ENCODE measurements at places on chromosomes 1 and 21.

DNA sequence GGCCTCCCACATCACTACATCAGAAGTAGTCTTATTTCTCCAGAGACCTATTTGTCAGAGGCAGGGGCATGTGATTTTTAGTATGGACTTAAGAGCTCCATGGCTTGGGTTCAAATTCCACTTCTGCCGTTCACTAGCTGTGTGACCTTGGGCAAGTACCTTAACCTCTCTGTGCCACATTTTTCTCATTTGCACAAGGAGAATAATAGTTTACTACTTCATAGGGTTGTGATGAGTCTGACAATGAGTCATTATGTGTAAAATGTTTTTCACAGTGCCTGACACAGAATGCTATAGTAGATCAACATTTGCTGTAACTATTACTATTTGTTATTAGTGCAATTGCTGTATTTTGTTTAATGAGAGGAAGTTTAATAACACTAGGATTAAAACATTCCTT is 200.6 kb downstream of the PRDM2 start:
- DNase-seq = no peak

- no peak for DNase-seq
These were observed 7.5 kb upstream of the CAPN9 start for GRCh38 chr1:230739564-230740290.

DNA sequence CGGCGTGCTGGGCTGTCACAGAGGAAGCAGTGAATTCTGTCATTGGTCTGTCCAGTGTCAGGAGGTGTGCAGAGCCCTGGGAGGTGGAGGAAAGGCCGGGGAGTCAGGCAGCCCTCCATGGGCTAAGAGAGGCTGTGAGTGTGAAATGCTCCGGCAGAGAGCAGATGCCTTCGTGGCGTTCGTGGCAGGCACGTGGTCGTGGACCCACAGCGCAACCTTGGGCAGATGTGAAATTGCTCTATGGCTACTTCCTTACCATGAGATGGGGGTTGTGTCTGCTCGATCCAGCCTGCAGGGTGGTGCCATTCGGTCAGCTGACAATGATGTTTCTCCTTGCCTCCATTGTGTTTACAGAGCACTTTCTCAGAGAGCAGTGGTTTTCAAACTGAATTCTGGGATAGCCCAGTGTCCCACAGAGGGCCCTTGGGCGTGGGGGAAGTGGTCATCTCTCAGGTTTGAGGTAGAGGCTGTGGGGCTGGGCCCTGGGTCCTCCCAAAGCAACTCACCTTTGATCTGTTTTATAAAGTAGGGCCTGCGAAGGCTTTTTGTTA is 27.9 kb downstream of the TNFRSF1B start:
- no peak for DNase-seq

DNA sequence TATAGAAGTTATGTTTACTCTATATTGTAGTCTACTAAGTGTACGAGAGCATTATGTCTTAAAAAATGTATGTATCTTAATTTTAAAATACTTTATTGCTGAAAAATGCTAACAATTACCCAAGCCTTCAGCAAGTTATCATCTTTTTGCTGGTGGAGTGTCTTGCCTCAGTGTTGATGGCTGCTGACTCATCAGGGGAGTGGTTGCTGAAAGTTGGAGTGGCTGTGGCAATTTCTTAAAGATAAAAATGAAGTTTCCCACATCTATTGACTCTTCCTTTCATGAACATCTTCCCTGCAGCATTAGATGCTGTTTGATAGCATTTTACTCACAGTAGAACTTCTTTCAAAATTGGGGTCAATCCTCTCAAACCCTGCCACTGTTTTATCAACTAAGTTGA is 95.8 kb downstream of the CDC7 start:
- no peak for DNase-seq

DNA sequence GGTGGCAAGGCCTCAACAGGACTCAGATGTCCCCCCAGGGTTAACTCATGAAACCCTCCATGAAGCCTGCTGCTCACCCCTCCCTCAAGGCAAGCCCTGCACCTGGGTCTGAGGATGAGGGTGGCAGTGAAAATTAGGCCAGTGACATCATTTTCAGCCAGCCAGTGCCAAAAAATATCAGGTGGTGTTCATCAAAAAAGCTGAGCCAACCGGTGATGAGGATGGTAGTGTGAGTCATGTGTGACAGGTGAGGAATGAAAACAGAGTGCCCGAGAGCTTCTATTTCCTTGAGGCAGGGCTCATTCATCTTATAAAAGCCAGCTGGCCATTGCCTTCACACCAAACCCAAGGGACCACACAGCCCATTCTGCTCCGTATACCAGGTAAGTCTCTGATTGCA is at the start of gene SPRR1A:
Gene SPRR1A (plus strand): TSS at position 339 of the 400 bp plus-strand sequence. CDS start 1,150 bp downstream, outside the sequence.
- no peak for DNase-seq

Measured in stimulated activated naive CD4-positive, alpha-beta T cell treated with Interleukin-2 at 50 U/mL for 16 hours (primary cell).